DND-41 (cell line): ENCODE measurements at places on chromosomes 7 and 10.

- DNase-seq, result no peak
These were observed 43.1 kb downstream of the KLF6 start for GRCh38 chr10:3741688-3742461.

- peak; percentile 25 for DNase-seq
These were observed 37.0 kb upstream of the PDCD4 start for GRCh38 chr10:110834629-110835301.

GRCh38 chr10:68812420-68812819 lies 14.9 kb upstream of the STOX1 start:
- no peak for DNase-seq

GRCh38 chr7:32214913-32215312 lies 144.7 kb upstream of the PDE1C start:
- no peak for DNase-seq

- DNase-seq, result no peak
These were observed 64.0 kb downstream of the INPP5A start for GRCh38 chr10:132601567-132601966.

DNA sequence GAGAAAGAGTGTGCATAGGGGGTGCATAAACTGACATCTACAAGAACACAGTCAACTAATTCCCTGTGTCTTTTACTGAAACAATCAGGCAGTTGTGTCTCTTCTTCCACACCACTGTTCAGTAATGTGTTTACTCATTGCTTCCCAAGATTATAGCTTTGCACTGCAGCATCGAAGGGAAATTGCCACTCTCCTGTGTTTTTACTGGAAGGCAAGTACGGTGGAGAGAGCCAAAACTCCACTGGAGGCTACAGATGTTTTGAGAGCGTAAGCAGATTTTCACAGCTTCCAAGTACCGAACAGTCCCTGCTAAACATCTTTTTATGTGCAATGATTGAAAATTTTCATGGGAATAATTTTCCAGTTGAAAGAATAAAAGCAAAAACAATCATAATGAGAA lies 510.5 kb upstream of the AKR1E2 start:
- DNase-seq, result no peak

DNA sequence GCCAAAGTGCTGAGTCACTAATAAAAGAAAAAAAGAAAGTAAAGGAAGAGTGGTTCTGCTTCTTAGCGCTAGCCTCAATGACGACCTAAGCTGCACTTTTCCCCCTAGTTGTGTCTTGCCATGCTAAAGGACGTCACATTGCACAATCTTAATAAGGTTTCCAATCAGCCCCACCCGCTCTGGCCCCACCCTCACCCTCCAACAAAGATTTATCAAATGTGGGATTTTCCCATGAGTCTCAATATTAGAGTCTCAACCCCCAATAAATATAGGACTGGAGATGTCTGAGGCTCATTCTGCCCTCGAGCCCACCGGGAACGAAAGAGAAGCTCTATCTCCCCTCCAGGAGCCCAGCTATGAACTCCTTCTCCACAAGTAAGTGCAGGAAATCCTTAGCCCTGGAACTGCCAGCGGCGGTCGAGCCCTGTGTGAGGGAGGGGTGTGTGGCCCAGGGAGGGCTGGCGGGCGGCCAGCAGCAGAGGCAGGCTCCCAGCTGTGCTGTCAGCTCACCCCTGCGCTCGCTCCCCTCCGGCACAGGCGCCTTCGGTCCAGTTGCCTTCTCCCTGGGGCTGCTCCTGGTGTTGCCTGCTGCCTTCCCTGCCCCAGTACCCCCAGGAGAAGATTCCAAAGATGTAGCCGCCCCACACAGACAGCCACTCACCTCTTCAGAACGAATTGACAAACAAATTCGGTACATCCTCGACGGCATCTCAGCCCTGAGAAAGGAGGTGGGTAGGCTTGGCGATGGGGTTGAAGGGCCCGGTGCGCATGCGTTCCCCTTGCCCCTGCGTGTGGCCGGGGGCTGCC lies at the start of gene IL6:
Gene IL6, plus strand, starts transcription at position 294 of the 807 bp plus-strand sequence. Its CDS starts 63 bp downstream, at position 357.
- peak; percentile 71 for DNase-seq

GRCh38 chr10:5079306-5079830 lies 14.8 kb upstream of the AKR1C3 start:
- no peak for DNase-seq

DNA sequence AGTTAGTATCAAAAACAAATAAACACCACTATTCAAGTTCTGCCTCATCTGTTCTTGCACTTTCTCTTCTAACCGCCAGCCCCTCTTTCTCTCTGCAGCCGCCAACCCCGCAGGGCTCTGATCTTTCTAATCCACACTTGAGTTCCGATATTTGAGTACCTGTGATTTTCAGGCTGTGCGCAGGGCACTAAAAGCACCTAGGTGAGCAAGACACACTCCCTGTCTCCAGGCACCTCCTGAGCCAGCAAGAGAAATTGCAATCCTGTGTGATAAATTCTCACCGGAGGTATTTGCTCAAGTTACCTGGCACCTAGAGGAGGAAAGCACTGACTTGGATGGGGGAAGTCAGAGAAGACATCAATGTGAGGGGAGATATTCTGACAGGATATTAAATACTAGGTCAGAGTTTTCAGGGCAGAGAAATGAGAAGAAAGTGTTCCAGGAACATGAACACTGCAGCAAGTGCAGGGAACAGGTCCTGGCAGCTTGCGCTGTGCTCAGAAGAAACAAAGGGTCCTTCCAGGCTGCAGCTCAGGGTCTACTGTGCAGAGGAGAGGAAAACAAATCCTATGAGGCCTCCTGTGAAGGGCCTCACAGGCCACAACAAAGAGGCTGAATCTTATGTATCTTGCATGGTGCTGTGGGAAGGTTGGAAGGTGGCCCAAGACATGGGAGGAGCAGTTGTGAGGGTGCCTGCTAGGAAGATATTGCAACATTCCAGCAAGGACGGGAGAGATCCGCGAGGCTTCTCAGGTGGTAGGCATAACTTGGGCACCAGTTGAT lies 568.7 kb upstream of the MGMT start:
- DNase-seq, result peak; percentile 44
